RKO (cell line): ENCODE measurements at places on chromosomes 13 and 19.

DNA sequence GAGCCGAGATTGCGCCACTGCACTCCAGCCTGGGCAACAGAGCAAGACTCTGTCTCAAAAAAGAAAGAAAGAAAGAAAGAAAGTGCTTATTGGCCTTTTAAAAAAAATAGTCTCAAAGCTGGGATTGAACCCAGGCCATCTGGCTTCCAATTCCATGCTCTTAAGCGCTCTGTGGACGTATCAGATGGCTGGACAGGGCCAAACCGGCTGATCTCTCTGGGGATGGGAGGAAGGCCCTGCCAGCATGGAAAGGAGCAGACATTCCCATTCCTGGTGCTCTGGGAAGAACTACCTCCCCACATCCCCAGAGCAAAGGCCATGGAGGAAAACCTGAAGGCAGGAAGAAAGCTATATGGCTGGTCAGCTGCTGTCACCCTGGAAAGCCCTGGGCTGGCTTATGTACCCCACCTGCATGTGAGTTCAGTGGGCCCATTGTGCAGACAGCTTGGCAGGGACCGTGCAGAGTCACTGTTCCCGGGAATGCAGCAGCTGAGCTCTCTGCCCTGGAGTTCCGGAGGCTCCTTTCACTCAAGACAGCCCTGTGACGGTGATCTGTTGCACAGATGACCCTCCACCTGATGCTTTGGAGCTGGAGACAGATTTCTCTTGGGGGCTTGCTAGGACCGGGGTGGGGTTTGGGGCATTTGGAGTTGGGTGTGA, 84.3 kb downstream of the SIPA1L3 start:
- DNase-seq = no peak

GRCh38 chr13:72293206-72293605, 426.2 kb upstream of the DACH1 start:
- DNase-seq = no peak

DNA sequence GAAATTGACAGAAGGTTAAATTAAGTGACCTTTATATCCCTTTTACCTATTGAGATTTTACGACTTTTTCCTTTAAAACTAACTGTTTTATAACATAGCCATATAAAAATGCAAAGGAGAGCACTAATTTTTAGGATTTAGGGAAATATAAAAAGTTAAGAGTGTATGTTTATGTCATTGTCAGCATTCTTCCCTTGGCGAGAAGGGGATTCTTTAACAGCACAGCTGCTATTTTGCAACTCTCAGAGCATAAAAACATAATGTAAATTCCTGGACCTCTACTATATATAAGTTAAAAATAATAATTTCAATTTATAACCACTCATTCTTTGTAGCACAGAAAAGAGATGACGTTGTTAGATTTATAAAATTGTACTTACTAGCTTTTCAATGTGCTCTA, 363.2 kb downstream of the DACH1 start:
- no peak for DNase-seq

DNA sequence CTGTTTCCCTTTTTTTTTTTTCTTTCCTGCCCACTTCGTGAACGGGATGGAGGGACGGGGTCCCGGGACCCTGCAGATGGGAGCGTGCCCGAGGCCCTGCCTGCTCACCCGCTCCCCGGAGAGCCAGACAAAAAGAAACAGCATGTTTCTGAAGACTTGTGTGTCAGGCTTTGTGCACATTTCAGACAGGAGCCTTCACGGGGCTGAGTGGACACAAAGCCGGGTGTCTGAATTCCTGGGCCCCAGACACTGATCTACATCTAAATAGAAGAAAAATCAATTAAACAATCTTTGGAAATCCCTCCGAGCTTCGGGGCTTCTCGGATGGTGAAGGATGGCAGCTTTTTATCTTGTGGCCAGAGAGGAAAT, 4.2 kb downstream of the PGPEP1 start:
- no peak for DNase-seq

DNA sequence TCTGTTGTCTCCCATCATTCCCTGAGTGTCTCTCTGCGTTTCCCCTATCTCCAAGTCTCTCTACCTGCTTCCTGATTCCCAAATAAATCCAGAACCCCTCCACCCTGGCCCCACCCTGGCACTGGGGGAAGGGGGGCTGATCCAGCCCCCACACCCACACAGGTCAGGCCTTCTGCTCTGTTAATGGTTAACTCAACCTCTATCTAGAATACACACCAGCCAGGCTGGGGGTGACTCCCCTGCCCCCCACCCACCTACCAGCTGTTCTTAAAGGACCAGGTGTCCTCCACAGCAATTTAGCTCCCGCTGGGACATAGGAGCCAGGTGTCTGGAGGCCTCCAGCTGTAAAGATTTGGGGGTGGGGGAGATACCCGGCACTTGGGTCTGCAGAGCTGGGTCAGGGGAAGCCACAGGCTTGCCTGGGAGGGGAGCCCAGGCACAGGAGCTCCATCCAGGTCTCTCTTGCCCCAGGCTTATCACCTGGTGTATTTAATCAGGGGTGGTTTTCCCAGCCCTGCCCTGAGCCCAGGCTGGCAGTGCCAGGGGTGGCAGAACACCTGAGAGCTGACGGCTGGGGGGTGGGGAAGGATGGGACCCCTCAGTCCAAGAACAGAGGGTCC, 3.9 kb downstream of the IRF2BP1 start:
- no peak for DNase-seq

DNA sequence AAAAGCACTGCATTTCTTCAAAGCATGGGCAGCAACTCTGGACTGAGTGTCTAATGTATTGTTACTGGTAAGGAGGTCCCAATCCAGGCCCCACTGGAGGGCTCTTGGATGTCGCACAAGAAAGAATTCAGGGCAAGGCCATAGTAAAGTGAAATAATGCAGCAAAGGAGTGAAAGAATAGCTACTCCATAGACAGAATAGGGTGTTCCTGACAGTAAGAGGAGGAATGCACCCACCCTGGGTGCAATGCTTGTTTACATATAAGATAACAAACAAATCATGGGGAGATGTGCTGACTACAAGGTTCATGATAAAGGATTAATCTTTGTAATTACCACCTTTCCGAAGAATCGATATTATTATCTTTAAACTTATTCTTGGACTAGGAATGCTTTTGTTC, 58.8 kb upstream of the ABCC4 start:
- no peak for DNase-seq

- DNase-seq = no peak
These were observed 11.6 kb upstream of the GTF2F2 start for GRCh38 chr13:45108716-45109101.

DNA sequence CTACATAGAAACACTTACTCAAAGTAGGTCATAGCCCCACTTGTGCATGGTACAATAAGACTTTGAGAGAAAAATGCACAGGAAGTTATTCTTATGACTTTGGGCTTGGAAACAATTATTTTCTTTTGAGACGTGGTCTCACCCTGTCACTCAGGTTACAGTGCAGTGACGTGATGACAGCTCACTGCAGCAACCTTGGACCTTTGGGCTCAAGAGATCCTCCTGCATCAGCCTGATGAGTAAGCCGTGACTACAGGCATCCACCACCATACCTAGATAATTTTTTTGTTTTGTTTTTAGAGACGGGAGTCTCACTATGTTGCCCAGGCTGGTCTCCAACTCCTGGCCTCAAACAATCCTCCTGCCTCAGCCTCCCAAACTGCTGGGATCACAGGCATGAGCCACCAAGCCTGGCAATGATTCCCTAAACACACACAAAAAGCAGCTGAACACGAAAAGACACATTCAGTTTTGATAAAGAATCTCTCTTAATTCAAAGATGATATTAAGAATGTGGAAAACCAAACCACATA, 17.9 kb downstream of the NLRP9 start:
- peak; percentile 49 for DNase-seq

- DNase-seq = no peak
These were observed 884.2 kb downstream of the DIAPH3 start for GRCh38 chr13:59279576-59279975.

GRCh38 chr13:50884265-50884664, 25.3 kb upstream of the RNASEH2B start:
- no peak for DNase-seq

DNA sequence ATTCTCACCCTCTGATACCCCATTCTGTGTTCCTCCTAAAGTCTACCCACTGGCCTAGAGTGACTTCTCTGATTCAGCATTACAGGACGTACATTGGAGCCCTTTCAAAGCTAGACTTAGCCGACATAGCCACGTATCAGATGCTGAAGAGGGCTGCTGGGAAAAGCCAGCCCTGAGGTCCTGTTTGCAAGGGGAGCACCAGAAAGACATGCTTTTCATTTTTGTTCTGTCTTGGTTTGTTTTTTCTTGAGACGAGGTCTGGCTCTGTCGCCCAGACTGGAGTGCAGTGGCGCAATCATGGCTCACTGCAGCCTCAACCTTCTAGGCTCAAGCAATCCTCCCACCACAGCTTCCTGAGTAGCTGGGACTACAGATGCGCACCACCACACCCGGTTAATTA, 6.3 kb upstream of the ZSWIM4 start:
- DNase-seq = no peak

DNA sequence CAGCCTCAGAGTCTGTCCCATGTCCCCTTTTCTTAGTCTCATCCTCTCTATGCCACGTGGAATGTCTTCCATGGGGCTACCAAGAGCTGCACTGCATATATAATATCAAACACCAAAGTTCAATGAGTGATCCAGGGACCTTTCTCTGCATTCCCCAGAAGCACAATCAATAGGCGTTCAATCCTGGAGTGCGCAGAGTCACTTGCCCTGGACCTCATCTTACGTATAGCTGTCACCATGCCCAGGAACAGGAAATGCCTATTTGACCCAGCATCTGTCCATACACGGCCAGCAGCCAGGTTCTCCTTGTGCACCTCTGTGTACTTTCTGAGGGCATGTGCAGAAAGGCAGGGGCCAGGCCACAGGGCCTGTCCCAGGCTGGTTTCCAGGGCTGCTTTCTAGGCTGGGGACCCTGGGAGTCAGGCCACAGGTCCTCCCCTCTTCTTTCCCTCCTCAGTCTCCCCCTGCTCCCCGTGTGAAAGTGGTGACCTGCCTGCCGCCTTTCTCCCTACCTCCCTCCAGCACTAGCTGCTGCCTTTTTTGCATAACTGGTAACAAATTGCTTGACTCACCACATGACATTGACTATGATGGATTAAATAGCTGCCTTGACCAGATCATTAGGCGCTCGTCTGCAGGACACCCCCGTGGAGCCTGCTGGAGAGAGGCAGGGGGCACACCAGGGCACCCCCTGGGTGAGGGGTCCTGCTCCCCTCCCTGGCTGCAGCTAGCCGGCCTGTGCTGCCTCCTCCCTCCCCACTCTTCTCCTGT, 222.0 kb downstream of the ZNF536 start:
- no peak for DNase-seq

- no peak for DNase-seq
These were observed 152.0 kb upstream of the SLC10A2 start for GRCh38 chr13:103218253-103218652.

DNA sequence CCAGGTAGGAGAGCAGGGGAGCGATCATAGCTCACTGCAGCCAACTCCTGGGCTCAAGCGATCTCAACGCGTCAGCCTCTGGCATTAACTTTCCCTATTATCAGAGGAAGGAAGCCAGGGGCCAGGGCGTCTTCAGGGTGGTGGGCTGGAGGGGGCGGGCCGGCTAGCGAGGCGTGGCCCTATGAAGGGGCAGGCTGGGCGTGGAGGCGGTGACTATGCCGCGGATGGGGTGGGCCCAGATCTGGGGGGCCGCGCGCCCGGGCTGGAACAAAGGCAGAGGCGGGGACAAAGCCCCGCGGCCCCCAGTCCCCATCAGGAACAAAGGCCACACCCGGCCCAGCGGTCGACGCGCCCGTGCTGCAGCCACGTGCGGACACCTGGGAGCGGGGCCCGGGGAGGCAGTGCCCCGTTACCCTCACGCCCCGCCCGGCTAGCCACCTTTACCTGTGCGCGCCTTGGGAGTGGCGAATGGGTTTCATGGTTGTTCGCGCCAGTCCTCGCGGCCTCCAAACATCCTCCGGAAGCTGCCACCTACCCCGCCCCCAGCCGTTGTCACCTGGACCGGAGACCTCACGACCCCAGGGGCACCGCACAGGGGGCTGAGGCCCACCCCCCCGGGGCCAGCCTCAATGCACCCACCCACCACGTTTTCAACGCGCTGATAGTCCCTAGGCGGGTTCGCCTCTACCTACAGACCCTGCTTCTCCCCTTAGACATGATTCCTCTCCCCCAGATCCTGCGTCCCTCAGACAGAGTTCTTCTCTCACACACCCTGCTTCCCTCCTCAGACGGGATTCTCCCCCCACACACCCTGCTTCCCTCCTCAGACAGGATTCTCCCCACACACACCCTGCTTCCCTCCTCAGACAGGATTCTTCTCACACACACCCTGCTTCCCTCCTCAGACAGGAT, 5.4 kb upstream of the TRIM28 start:
- no peak for DNase-seq

DNA sequence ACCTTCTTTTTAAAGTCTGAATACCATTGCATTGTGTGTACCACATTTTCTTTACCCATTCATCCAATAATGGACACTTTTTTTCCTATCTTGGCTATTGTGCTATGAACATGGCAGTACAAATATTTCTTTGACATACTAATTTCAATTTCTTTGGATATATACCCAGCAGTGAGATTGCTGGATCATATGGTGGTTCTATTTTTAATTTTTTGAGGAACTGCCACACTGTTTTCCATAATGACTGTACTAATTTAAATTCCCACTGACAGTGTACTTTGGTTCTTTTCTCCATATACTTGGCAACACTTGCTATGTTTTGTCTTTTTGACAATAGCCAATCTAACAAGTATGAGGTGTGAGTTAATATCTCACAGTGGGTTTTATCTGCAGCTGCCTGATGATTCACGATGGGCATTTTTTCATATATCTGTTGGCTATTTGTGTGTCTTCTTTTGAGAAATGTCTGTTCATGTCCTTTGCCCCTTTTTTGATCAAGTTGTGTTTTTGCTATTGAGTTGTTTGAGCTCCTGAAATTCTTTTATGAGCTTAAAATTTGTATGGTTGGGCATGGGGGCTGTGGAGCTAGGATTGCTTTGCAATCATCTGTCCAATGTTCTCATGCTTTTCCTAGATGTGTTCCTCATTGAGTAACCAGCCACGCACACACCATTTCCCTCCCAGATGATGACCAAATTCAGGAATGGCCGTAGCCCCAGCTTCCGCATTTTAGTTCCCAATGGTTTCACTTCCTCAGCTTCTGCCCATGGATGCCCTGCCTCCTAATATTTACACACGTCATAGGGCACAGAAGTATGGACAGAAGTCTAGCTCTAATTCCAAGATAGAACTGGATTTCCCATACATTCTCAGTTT, 380.0 kb upstream of the SGCG start:
- no peak for DNase-seq

GRCh38 chr19:47430041-47430802, 10.9 kb upstream of the MEIS3 start:
- DNase-seq = no peak

DNA sequence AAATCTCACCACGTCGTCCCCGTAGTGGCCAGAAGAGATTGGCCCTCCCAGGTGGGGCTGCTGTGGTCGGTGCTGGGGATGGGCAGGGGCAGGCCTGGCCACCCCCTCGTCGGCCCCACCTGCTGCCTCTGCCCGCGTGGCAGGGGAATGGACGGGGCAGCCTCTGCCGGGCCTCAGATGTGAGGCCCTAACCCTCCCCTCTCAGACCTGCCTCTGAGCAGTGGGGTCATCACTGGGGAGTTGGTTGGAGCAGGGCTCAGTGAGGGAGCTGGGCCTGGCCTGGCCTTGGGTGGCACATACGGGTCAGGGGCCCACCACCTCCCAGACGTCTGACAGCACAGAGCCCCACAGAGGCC, 41.5 kb downstream of the MCF2L start:
- no peak for DNase-seq

- no peak for DNase-seq
These were observed 112.9 kb downstream of the TUBA3C start for GRCh38 chr13:19068691-19069090.
